Osteoblast (primary cell): ENCODE measurements at places on chromosomes 6 and 20. TPM values are rescaled to one million over a fixed set of nuclear protein-coding genes. Genes with fewer than 3 reads are reported as not detected.

The SNAP91 gene
- total RNA-seq, result 0.59 and 0.72 TPM in 2 replicates

The DCDC2 gene
- total RNA-seq, result under 0.01 TPM in 2 replicates

The HCK gene
- total RNA-seq, result 0.36 TPM in 1 of 2 replicates, not detected in the other

The PIGU gene
- total RNA-seq, result 8.3 and 9.0 TPM in 2 replicates

The CALHM5 gene
- total RNA-seq, result 14.8 and 16.2 TPM in 2 replicates

The AVP gene
- total RNA-seq, result not detected in 2 replicates

The NMBR gene
- total RNA-seq, result not detected in 2 replicates

The PANK2 gene
- total RNA-seq, result 57.2 and 60.4 TPM in 2 replicates

The SLC26A8 gene
- under 0.01 TPM in 1 of 2 replicates, not detected in the other for total RNA-seq

The DEFB132 gene
- not detected in 2 replicates for total RNA-seq

The MUC22 gene
- total RNA-seq, result not detected in 2 replicates

The ME1 gene
- 27.9 and 31.8 TPM in 2 replicates for total RNA-seq

The ABHD16B gene
- total RNA-seq, result not detected in 2 replicates

The CNR1 gene
- not detected in 2 replicates for total RNA-seq

The OPRL1 gene
- total RNA-seq, result 0.59 and 0.72 TPM in 2 replicates

The CCN6 gene
- total RNA-seq, result 6.8 and 6.9 TPM in 2 replicates

The FAM83C gene
- not detected in 2 replicates for total RNA-seq

The ZNF341 gene
- 1.1 and 1.2 TPM in 2 replicates for total RNA-seq

The PTCHD4 gene
- 6.5 and 9.7 TPM in 2 replicates for total RNA-seq

The SLC44A4 gene
- not detected in 2 replicates for total RNA-seq

The RGS17 gene
- 1.4 and 1.8 TPM in 2 replicates for total RNA-seq

The DLL1 gene
- 0.29 and 0.36 TPM in 2 replicates for total RNA-seq

The DEF6 gene
- 0.29 and 0.72 TPM in 2 replicates for total RNA-seq

The GJA10 gene
- not detected in 2 replicates for total RNA-seq

The OLIG3 gene
- total RNA-seq, result not detected in 2 replicates

The QKI gene
- 205 and 212 TPM in 2 replicates for total RNA-seq

The SRMS gene
- not detected in 2 replicates for total RNA-seq

The COL9A1 gene
- not detected in 2 replicates for total RNA-seq

The CASS4 gene
- under 0.01 TPM in 2 replicates for total RNA-seq

The C6orf141 gene
- total RNA-seq, result not detected in 2 replicates

The SULF2 gene
- 102 and 138 TPM in 2 replicates for total RNA-seq

The SPTLC3 gene
- 14.8 and 15.9 TPM in 2 replicates for total RNA-seq

The SOBP gene
- 3.6 and 12.1 TPM in 2 replicates for total RNA-seq

The ADNP gene
- 23.5 and 26.2 TPM in 2 replicates for total RNA-seq

The STXBP5 gene
- total RNA-seq, result 120 and 144 TPM in 2 replicates

The NOX3 gene
- total RNA-seq, result not detected in 2 replicates

The RBBP9 gene
- 18.5 and 24.8 TPM in 2 replicates for total RNA-seq

The TRAPPC3L gene
- total RNA-seq, result under 0.01 and 0.29 TPM in 2 replicates

The DOK5 gene
- 12.7 and 14.1 TPM in 2 replicates for total RNA-seq

The MYCT1 gene
- 0.29 and 0.36 TPM in 2 replicates for total RNA-seq

The MEP1A gene
- total RNA-seq, result not detected in 2 replicates

The ZNF831 gene
- not detected in 2 replicates for total RNA-seq
